ENCODE measurements at places on chromosomes 5 and 9.

DNA sequence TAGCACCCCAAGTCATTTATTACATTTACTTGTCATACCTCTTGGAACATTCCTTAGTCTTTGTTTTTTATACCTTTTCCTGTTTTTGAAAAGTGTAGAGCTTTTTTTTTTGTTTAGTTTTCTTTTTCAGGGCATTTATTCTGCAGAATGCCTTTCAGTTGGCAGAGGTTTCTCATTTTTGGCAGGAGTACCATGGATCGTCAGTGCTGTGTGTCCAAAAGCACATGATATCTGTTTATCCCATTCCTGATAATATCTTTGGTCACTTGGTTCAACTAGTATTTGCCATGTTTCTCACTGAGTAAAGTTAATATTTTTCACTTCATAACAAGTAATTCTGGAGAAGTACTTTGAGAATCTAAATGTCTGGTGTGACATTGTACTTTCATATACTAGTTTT, 10.7 kb downstream of the OGN start:
- peak; percentile 8 for DNase-seq

DNA sequence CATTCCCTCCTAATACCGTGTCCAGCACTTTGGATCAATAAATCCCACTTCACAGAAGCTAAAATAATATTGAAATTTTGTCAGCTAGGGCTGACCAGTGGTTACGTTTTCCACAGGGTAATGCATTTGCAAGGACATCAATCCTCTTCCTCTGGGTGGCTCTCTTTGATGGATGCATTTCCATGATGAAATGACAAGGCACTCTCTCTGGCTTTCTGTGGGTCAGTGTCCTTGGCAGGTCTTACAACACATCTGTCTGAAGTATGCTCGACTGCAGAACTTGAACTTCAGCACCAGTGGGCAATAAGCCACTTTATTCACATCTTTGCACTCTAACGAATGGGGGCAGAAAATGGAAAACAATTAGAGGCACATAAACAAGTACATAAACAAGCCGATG, 330.1 kb downstream of the ADAMTS6 start:
- no peak for DNase-seq

DNA sequence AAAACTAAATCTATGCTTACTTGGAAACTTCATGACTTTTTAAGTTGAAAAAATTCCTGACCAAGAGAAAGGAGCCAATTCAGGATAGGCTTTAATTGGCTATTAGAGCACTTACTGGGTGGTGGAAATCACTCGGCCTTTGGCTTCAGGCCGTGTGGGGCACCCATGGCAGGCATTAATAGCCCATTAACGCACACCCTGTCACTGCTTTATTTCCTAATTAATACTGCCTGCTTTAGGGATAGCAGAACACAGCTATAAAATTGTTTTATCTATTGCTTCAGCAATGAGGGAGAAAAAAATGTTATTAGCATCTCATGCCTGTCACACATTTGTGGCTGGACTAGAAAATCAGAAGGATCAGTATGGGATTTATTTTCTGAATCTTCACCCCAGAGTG, 58.1 kb downstream of the PSAT1 start:
- DNase-seq = no peak

- DNase-seq = no peak
Observed at GRCh38 chr9:88418715-88419540, 30.7 kb downstream of the SPIN1 start.

DNA sequence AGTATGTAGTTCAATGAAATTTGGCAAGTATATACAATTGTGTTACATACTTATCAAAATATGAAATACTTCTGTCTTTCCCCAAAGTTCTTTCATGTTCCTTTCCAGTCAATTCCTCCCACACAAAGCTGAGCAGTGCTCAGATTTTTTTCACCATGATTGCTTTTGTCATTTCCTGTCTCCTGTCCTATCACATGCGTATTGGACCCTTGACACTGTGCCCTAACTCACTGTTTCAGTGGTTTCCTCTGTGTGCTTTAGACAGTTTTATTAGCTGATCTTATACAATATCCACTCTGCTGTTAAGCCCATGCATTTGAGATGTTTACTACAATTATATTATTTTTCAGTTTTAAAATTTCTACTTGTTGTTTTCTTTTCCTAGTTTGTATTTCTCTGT, 463.6 kb upstream of the MEF2C start:
- no peak for DNase-seq

Measured in G401 (cell line).